NCI-H2029 treated with DMSO at 0.1 percent for 48 hours (cell line): ENCODE measurements at places on chromosomes 6 and 20.

GRCh38 chr6:167513778-167514177 lies 188.9 kb downstream of the TTLL2 start:
- no peak for DNase-seq

DNA sequence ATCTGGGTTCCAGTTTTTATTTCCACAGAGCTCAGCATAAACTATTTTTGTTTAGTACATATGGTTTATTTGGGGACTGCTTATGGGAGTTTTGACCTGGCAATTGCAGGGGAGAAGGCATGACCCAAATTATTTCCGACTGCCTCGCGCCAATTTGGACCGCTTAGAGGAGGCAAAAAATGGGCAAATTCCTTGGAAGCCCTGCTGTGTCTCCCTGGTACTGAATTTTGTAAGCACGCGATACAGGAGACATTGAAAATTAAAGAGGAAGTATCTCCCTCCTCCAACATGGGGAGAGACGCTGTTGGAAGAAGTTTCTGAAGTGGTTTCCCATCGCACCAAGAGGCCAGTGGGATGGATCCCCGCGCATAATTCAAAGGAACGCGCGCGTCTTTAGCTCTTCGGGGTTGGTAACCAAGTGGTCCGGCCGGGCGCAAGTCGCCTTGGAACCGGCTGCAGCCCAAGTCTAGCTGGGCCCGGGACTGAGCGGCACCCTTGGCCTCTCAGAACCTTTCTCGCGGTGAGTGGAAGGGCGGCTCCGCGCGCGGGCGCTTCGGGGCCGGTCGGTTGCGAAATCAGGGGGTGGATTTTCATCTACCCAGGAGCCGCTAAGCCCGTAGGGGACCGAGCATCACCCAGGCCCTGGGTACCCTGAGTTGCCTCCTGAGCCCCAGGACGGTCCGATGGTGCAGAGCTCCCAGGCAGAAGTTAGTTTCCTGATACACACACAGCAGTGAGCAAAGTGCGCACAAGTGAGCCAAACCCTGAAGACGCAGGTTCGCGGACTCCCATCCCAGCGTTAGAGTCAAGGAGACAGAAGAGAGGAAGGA lies 6.2 kb downstream of the NKX2-2 start:
- no peak for DNase-seq

GRCh38 chr6:7021301-7021700 lies 86.5 kb upstream of the RREB1 start:
- DNase-seq: no peak

DNA sequence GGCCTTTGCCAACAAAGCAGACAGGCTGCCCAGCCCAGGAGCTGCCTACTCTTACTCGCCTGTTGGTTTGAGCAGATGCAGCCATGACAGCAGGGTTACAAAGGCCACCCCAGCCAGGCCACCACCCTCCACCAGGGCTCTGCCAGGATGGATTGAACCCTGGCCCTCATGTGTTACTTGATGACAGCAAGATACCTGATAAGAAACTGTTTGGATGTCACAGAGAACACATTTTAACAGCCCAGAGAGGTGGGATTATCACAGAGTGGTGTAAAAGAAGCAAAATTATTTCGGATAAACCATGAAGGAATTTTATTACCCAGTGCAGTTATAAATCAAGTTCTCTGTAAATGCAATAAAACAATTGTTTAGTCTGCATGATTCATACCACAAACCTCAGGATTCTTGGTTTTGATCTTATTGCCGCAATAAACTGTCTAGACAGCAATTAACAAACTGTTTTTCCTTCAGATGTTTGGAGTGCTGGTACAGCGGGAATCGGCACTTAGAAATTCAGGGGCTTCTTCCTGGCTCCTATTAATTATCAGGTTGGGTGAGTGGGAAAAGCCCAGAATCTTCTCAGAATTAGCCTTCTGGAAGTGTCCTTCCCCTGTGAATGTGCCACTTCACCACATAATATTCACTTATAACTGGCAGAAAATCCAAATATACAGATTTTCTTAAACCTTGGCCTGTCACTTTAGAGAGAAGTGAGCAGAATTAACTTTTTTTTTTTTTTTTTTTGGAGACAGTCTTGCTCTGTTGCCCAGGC lies 58.0 kb upstream of the SALL4 start:
- DNase-seq: no peak

DNA sequence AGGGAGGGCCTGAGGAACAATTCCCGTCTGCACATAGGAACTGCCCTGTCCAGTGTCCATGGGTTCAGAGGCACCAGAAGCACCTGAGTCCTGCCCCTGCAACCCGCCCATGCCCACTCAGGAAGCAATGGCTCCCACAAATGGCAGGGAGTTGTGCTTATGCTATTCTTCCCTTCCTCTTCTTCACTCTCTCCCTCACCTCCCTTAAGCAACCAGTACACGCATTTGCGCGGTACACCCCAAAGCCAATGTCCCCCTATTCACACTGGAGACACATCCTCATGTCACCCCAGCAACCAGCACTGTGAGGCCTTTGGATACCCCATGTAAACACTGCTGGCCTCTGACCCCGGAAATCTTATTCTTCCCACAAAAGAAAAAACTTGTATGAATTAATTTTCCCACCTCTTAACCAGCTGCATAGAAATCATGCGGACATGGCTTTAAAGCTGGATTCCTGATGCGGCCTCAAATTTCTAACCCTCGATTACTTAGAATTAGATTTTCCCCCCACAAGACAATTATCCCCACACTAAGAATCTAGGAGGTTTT lies 30.9 kb downstream of the FYN start:
- no peak for DNase-seq

- no peak for DNase-seq
These were observed 3.9 kb downstream of the ZFP57 start for GRCh38 chr6:29676981-29677601.

- DNase-seq: no peak
These were observed 66.9 kb downstream of the IGF2R start for GRCh38 chr6:160035693-160036330.

DNA sequence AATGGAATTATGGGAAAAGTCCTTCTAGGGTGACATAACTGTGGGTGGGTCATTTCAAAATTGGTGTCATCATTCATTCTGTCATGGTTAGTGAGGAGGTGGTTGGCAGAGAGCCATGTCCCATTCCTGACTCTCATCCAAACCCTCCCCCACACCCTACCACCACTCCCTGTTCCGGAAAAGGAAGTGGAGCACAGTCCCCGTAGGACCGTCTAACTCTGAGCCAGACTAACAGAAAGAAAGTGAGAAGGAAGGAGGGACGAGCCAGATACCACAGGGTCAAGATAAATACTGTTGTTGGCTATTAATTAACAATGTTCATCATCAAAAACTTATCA lies 4.8 kb downstream of the TRIM10 start:
- no peak for DNase-seq

DNA sequence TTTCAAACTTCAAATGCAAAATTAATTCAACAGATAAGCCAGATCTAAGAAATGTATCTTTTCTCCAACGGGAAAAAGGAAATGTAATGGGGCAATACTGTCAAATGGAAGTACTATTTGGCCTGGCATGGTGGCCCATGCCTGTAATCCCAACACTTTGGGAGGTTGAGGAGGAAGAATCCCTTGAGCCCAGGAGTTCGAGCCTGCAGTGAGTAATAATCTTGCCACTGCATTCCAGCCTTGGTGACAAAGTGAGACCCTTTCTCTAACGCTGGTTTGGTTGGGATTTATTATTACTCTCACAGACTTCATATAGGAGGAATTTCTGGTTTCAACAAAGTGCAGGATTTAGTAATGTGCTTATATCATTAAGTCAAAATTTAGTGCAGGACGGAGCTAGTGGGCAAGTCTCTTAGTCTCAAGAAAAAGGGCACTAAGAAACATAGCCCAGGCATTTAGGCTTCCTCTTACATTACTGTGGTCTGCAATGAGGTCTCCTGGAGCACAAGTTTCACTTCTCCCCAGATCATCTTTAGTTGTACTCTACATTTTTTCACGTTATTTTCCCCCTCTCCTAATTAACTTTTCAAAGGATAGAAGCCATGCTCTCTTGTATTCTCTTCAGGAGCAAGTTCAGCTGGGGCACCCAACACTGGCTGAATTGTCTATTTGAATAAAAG lies 23.1 kb downstream of the TRIM27 start:
- no peak for DNase-seq

- DNase-seq: no peak
These were observed 588.3 kb upstream of the ADGRB3 start for GRCh38 chr6:68046756-68047155.

DNA sequence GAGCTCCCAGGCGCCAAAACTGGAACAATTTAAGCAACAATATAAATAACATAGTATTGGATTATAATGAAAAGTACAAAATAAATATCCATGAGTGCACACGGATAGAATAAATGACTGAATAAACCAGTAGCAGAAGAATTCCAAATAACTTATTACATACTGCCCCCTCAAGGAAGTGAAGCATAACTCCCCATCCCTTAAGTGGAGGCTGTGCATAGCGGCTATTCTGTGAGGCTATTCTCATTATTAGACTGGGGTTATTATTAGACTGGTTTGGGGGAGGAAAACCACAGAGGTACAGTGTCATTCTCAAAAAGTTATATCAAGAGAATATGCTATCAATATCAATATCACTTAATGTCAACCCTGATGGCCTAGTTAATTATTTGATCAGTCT lies 94.4 kb upstream of the SIRPA start:
- DNase-seq: no peak

GRCh38 chr20:22568872-22569344 lies 15.5 kb downstream of the FOXA2 start:
- DNase-seq: no peak

- DNase-seq: no peak
These were observed 262.0 kb downstream of the PAX1 start for GRCh38 chr20:21967481-21967880.

GRCh38 chr6:67449602-67450001 lies 1185.5 kb upstream of the ADGRB3 start:
- no peak for DNase-seq

DNA sequence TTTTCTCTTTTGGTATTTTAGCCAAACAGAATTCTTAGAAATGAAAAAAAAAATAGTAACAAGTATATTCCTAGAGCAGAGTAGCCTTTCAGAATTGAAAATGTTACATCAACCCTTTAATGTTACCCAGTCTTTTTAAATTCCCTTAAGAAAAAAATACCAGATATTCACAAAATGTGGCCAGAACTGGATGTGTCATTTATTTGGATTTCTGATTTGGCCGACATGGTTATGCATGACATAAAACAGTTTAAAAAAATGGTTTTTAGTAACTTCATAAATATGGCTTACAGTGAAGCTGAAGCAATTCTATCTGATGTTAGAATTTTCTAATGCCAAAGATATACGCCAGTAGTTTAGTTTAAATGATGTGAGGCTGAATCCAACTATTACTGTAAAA lies 112.0 kb downstream of the ATXN1 start:
- DNase-seq: no peak

GRCh38 chr6:75481394-75481793 lies 12.2 kb downstream of the FILIP1 start:
- DNase-seq: no peak

- DNase-seq: no peak
These were observed 72.2 kb downstream of the ATXN1 start for GRCh38 chr6:16688984-16689636.

DNA sequence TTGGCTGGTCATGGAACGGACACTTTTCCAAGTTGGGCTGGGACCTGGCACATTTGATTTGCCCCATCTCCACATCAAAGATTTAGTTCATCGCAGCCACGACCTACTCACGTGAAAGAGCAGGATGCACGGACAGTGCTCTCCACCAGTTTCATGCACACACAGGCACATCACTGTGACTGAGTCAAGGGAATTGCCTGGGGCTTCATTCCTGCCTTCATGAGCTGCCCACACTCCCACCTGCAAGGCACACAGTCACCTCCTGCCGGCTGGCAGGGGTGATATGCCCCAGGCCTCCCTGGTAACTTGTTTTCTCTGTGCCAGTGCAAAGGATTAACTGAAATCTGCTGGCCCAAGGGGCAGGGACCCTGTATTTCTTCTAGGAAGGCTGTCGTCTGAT lies 23.3 kb upstream of the CST1 start:
- DNase-seq: no peak

DNA sequence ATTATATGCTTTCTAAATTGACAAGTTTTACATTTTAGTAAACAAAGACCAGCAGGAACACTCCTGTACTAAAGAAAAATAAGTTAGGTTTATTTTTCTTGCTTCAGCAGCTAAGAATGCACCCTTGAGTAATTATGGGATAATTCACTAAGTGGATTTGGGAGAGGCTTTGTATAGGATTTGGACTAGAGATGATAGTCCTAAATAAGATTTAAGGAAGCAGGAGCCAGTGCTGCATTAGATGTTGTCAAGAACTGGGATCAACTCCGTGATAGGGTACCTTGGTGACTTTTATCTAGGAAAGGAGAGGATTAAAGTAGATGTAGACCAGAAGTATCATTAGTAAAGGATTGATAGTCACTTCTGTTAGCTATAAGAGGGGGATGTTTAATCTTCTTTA lies 4.1 kb upstream of the C6orf141 start:
- DNase-seq: no peak

DNA sequence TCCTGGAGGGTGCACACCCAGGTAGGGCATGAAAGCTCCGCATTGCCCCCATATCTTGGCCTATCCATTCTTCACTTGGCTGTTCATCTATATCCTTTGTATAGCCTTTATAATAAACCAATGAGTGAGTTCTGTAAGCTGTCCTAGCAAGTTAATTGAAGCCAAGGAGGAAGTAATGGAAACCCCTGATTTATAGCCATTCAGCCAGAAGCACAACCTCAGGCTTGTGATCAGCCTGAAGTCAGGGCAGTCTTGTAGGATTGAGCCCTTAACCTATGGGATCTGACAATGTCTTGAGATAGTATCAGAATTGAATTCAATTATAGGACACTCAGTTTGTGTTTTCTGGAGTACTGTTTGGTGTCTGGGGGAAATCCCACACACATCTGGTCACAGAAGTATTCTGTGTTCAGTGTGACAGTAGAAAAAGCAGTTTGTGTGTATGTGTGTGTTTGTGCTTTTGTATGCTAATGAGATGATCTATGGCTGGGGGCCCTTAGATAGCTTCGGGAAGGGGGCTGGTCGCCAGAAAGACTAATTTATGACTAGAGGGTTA lies 5.7 kb downstream of the NT5E start:
- no peak for DNase-seq

DNA sequence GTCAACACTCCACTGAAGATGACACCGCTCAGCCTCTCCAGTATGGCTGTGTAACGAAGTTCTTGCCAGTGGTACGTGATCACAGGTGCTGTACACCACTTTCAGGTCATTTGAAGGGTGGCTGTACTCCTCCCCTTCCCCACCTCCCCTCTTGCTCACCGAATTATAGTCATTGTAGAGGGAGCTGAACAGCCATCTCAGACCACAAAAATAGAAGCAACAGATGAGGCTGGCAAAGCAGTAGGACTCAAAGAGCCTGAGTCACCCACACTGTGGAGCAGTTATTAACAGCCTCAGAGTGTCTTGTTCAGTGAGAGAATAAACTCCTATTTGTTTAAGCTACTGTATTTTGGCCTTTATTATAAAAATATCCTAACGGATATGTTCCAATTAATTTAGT lies 192.5 kb upstream of the MCHR2 start:
- DNase-seq: no peak

DNA sequence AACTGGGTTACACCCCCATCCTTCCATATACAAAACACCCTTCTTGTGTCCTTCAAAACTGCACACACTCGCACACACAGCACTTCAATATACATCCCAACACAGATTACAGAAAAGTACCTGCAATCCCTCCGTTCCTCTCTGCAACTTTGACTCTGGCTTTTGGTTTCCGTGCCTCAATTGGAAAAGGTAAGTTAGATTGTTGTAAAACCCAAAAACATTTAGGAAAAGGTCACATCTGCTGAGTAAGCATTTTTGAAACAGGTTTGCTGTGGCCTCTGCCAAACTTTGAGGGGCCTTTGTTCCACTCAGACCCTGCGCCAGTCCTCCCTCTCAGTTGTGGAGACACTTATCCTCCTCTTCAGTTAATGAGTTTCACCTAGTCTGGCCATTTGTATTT lies 4.2 kb downstream of the NKX2-4 start:
- peak; percentile 43 for DNase-seq
